ENCODE measurements at places on chromosomes 3 and 15.

GRCh38 chr3:53478166-53478830 is 16.1 kb upstream of the CACNA1D start:
- DNase-seq: no peak

- no peak for DNase-seq
Observed at GRCh38 chr3:82791241-82791640, 1029.8 kb upstream of the GBE1 start.

DNA sequence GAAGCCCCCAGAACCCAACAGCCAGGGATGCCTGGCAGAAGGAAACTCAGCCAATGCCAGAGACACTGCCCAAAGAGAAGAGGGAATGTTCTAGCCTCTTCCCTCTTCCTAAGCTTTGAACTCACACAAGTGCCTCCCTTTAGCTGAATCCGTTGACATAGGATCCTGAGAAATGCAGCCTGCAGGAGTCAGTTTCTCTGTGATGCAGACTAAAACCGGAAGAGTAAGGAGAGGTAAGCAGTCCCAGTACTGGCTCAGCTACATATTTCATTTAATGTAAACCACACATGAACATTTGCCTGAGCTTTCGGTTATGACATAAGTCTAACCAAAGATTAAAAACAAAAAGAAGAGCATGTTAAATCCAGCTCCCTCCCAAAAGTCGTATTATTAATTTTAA is 768.7 kb downstream of the TBL1XR1 start:
- DNase-seq: no peak

DNA sequence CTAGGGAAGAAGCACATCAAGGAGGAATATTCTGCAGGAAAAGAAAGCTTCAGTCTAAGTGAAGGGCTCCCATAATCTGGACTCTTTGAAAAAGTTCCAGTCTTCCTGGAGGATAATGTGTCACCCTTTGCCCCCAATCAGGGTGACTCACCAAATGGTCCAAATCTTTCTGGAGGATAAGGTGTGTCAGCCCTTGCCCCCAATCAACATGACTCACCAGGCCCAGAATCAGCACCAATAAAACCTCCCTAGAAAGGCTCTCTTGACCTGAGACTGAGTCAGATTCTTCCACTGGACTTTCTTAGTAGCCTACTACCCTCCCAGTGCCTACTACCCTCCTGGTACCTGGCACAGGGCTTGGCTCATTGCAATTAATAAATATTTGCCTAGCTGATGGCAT is 9.5 kb upstream of the ARL14 start:
- peak; percentile 45 for DNase-seq

DNA sequence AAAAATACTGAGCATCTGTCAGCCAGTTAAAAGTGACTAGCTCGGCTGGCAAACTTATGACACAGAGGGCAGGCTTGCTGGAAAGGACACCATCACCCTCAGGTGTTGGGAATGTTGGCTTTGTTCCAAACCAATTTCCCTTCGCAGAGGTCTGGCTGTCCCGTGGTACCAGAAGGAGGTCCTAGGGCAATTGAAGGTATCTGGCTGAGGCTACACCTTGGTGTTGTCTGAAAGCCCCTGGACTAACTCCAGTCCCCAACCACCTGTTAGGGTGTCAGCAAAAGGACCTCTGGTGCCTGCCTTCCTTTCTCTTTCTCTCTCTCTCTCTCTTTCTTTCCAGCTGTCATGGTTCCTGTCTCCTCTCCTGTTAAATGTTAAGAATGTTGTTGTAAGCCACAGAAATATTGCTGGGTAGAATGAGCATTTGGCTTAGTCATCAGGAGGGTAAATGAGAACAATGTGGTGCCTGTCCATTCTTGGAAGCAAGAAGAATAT is 12.5 kb downstream of the PRR20G start:
- DNase-seq: no peak

DNA sequence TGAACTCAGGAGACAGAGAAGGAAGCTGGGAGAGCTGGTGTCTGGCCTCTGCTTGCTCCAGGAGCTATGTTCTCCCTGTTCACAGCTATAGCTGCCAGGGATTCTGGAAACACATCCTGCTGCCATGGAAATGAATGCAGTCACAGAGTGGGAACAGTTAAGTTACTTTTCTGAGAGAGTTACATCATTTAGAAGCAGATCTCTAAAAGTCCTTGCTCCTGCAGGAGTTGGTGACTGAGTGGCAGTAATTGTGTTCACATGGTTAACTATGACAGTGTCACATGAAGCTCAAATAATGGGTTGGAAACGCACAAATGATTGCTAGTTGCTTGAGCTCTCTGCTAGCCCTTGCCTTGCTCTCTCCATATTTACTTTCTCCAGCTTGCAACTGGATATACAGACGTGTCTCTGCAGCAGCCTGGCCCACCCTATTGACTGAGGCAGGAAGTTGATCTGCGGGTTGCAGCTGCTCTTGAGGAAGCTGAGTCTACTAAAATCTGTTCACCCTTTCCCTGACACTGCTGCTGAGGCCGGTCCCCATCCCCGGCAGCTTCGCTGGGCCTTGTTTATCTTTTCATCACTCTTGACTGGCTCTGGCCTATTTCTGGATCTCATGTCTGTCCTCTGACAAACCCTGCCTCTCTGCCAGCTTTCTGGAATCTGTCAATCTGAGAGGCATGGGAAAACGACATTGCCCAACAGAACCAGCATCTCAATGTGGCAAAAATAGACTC is 16.7 kb upstream of the ISLR start:
- DNase-seq: no peak

DNA sequence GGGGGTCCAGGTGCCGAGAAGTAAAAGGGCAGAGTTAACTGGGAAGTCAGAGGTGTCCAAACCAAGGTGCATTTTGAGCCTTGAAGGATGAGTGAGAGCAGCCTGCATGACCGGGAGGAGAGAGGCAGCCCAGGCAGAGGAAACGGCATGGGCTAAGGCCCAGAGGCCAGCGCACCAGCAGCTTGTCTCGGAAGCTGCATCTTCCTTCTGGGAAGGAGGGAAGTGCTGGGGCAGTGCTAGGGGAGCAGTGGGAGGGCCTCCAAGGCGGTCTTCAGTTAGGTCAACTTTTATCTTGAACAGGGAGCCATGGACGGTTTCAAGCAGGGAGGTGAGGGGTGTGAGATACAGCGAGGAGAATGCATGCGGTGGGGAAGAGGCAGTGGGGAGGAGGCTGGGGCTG is 1.0 kb downstream of the H1-8 start:
- no peak for DNase-seq

DNA sequence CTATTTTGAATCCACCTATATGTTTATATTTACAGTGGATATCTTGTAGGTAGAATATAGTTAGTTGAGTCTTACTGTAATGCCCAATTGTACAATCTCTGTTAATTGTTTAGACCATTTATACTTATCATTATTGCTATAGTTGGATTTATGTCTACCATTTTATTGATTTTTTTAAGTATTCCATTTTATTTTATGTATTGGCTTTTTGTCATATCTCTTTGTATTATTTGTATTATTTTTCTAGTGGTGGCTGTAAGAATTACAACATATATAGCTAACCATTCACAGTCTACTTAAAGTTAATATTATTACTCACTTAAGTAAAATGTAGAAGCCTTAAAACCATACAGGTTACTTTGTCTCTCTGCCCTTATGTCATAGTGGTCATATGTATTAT is 46.1 kb downstream of the SLC2A2 start:
- DNase-seq: no peak

DNA sequence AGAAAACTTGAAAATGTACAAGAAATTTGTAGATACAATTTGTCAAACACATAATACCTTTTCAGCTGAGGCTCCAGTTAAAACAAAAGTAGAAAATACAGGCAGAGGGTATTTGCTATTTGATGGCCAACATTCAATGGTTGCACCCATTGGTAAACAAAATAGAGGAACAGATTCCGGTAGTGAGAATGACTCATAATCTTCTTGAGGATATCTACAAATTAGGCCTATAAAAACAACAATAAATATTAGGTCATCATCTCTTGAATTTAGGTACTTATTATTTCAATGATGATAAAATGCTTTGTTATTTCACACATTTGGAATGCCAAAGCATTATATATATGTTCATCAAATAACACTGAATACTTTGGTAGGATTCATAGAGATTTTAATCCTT is 53.4 kb downstream of the DENND4A start:
- no peak for DNase-seq

DNA sequence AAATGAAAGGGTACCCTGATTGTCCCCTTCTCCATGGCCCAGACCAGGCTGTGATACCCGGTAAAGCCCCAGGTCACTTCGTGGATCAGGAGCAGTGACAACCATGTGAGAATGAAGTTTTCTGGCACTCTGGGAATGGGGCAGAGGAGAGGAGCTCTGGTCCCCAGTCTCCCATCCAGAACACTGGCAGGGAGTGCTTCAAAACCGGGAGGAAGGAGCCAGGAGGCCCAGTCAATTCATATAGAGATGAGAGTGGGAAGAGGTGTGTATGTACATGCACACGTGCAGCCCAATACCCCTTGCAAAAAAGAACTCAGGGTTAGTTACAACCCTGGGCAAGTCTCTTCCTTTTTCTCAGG is 101.4 kb upstream of the TLE3 start:
- DNase-seq: no peak

- DNase-seq: no peak
Observed at GRCh38 chr3:176193032-176193730, 1004.1 kb downstream of the TBL1XR1 start.

DNA sequence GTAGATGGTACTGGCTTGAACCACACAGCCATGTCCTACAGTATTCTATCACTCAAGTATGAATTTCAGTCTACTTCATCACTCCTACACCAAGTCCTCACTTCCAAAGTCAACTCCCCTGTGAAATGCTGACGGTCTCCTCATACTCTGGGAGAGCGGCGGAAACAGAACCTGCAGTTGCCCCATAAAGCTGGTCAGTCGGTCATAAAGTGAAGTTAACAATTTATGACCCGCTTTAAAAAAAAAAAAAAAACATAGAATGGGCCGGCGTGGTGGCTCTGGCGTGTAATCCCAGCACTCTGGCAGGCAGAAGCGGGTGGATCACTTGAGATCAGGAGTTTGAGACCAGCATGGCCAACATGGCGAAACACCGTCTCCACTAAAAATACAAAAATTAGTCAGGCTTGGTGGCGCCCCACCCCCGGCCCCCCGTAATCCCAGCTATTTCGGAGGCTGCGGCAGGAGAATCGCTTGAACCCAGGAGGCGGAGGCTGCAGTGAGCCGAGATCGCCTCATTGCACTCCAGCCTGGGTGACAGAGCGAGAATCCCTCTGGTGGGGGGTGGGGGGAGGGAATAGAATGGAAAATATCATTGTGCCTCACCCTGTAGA is 2.1 kb downstream of the TRANK1 start:
- DNase-seq: no peak

GRCh38 chr3:28018925-28019718 is 222.3 kb upstream of the CMC1 start:
- DNase-seq: no peak

- DNase-seq: no peak
Observed at GRCh38 chr3:194573680-194574437, 59.4 kb downstream of the TMEM44 start.

DNA sequence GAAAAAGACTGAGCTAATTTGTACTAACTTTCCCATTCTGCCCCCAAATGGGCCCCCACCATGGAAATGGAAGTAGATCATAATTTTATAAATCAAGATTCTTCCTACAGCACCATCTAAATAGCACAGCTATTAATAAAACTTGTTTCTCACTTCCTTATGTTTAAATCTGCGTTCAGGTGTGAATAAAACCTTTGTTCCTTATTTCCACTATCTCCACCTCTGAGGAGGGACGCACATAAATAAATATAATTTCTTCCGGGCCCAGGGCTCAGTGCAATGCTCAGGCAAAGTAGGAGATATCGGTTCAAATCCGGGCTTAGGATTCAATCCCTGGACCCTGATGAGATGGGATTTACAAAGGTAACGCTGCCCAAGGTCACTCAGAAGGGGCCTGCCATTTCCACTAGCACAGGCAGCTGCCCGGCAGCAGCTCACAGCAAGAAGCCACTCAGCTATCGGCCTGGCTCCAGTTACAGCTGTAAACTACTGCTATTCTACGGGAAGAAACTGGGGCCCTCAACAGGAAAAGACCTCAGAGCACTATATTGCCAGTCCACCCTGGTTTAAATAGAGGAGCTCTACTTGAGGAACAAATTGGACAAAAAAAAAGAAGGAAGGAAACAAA is 52.5 kb downstream of the FOXP1 start:
- DNase-seq: no peak

GRCh38 chr3:133832802-133833144 is 27.2 kb downstream of the SRPRB start:
- no peak for DNase-seq

DNA sequence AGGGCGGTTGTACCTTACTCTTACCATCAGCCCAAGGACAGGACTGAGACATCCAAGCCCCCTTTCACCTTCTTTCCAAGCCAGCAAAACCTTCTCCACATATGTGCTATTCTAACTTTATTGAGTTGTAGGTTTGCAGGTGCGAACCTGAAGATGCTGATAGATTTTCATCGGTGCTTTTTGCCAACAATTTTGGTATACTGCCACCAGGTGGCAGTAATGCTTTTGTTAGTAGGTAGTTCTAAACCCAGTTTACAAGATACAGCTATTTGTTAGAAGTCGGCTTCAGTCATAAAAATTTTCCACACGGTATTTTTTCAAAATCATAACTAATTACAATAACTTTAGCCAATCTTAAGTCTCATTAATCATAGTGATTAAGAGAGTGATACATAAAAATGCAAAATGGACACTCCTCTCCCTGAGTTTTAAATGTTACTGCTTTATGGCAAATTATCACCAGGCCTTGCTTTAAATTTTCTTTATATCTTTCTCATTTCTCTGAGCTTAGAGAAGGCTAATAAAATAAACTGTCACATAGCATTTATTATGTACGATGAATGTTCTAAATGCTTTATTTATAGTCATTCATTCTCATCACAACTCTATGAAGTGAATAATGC is 636 bp downstream of the TBC1D21 start:
- DNase-seq: no peak

GRCh38 chr15:53658827-53659555 is 100.5 kb downstream of the WDR72 start:
- no peak for DNase-seq

DNA sequence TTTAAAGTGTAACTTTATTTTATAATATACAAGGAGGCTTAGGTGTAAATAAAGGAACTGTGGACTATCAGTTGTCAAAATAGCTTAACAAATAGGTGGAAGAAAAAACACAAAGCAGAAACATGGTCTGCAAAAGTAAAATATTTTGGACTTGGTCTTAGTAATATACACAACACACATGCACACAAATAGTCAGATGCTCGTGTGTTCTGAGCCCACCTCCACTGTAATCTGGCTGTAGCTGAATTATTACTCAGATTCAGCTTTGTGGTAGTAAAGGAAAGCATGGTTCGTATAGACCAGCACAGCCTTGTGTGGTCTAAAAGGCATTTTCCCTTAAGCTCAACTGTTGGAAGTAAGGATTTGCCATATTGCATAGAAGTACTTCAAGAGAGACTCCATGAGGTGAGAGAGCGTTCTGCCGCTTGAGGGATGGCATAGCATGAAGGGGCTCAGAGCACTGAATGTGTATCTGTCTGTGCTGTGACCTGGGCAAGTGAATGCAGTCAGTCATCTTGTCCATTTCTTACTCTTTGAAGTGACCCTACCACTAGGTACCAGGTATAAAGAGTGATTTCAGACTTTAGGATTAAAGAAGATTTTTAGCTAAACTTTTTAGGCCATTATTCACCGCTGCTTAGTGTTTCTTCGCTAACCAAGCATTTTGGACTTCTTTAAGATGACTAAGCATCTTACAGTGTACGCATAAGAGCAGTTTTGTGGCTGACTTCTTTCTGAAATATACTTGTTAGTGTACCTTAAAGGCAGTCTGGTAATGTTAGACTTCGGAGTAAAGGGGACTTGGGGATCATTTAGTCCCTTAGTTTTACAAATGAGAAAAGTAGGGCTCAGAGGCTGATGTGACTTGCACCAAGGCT is 15.2 kb downstream of the TPM1 start:
- DNase-seq: no peak

GRCh38 chr3:34078418-34078817 is 280.0 kb downstream of the PDCD6IP start:
- no peak for DNase-seq

Data from T1000 (cell line).